ENCODE measurements at places on chromosomes 6 and 20. TPM values are rescaled to one million over a fixed set of nuclear protein-coding genes. Genes with fewer than 3 reads are reported as not detected.

DNA sequence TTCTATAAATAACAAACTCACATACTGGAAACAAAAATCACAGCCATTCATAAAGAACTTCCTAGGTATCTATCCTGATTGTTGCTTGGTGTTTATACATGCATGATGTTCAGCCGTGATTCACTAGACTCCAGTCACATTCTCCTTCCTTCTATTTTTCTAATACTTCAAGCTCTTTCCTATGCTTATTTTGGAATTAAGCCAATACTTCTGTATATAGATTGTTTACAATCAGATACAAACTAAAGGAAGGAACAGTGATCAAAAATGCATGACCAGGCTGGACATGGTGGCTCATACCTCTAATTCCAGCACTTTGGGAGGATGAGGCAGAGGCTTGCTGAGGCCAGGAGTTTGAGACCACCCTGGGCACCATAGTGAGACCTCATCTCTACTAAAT, 377.5 kb upstream of the IRAK1BP1 start:
- DNase-seq, result peak; percentile 78

- no peak for DNase-seq
Measured at GRCh38 chr6:1561355-1561754, 48.4 kb upstream of the FOXC1 start.

GRCh38 chr20:54648421-54649142, 173.2 kb downstream of the DOK5 start:
- no peak for DNase-seq

DNA sequence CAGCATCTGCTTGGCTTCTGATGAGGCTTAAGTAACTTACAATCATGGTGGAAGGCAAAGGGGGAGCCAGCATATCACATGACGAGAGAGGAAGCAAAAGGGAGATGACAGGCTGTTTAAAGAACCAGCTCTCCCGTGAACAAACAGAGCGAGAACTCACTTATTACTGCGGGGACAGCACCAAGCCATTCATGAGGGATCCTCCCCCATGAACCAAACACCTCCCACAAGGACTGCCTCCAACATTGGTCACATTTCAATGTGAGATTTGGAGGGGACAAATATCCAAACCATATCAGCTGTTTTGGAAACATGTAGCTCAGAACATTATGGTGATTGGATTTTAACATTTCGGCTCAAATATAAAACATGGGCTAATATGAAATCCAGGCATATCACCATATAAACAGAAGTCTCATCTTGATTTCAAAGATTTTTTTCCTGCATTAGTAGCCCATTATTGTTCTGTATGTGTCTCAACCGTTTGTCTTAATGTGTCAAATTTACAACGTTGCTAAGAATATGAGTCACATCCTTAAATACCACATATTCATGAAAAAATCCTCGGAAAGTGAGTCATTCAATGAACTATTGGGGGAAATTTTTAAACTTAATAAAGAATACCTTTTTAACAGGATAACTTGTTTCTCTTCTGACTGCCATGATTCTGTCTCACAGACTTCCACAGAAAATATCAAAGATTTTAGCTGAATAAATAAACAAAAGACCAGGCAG, 894.3 kb downstream of the TFAP2A start:
- peak; percentile 89 for DNase-seq

DNA sequence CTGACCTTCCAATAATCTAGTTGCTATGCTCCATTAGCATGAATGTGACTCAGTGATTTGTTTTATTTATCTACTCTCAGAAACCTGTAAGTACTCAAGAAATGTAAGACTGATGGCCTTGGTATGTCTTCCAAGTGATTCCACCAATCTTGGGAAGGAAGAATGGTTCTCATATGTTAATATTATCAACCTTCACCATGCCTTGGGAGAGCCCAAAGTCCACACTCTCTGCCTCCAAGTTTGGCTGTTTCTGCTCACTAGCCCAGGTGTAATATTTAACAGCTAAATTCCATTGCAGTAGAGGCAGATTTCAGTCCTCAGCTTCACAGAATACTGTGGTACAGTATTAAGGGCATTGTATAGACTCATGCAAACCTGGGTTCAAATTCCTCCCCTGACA, 51.8 kb downstream of the CLIC5 start:
- DNase-seq, result no peak

DNA sequence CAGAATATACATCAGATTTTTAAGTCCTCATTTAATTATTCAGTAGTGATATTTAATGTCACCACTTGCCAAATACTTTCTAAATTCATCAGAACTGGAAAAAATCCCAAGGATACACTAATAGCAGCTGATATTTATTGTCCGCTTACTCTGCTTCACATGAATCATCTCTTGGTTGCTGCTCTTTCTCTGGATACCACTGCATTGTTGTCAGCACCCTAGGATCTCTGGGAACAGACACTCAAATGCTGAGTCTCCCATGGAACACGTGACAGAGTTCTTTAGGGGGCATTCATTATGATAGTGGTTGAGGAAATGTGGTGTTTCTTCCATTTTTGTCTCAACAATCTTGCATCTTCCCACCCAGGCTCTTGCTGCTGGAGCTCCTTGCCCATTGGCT, 318.0 kb downstream of the RFPL4B start:
- DNase-seq, result no peak

DNA sequence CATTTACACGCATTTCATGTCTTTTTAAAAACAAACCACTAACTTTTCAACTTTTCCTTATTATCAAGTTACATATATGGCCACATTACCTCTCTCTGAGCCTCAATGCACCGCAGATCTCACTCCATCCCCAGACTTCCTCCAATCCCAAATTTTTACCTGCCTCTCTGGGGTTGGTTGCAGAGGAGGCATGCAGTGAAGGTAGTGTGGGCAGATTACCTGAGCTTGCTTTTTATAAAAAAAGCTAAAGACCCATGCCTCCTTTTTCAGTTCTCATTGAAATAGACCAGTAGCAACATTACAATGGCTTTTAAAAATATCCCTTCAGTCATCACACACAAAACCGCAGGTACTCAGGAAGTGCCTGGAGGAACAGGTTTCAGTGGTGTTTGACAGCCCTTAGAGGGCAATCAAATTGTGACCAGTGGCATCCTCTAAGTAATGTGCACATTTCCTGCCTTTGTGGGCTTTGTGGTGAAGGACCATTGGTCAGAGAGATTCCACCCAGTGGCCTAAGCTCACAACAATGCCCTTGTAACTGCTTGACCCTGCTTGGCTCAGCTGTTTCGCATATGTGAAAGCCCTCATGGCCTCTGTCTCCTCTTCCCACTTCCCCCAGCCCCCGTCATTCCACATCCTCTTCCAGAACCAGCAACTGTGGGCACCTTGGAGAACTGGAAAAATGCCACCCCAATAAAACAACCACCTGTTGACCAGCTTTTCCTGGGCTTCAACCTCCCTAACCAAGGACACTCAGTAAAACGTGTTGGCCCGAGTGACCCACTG, 30.2 kb upstream of the IL17A start:
- DNase-seq, result no peak

DNA sequence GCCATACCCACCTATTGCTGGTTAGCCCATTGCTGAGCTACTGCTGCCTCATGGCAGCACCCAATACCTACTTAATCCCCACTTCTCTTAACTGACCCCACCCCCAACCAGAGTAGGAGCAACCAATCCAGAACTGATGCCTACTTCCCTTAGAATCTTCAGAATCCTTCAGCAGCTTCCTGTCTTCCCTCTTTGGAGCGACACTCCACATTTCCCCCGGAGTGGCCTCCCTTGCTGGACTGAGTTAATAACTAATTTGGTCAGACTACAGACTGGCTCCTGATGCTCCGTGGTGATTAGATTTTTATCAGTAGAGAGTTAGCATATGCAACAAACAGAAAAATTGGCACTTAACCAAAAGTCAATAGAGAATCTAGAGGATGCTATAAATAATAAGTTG, 51.2 kb upstream of the UBR2 start:
- no peak for DNase-seq

DNA sequence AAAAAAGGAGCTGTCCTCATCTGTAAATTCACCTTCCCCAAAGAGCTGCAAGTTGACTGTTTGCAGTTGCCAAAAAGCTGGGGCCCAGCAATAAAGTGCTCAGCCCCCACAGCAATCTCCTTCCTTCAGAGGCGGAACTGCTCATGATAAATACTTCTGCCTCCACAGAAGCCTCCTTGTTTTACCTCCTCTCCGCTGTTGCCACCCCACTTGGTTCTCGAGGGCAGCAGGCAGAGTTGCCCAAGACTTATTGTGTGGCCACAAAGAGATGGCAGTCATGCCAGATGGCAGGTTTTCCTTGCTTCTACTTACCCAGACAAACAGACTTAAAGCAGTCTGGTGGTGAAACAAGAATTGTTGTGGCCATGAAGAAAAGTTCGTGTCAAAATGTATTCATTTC, 66.3 kb downstream of the SLX4IP start:
- DNase-seq, result no peak

GRCh38 chr6:150126641-150127291, 16.1 kb upstream of the PPP1R14C start:
- no peak for DNase-seq

GRCh38 chr6:21461844-21462518, 131.6 kb upstream of the SOX4 start:
- no peak for DNase-seq

DNA sequence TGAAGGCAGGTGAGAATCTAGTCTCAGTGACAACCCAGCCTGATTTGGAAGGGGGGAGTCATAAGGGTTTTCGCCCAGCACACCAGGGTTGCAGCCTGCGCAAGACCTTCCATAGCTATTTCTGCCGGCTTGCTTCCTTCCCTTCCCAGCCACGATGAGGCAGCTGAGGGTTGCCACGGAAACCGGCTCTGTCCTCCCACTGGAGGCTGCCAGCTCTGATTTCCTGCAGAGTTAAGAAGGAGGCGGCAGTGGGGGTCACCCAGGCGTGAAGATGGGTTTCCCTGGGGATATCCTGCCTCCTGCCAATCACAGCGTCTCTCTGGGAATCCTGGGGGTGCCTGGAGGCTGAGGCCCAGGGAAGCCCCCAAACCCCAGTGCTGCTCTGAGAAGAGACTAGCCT, 23.1 kb upstream of the KCNB1 start:
- no peak for DNase-seq

DNA sequence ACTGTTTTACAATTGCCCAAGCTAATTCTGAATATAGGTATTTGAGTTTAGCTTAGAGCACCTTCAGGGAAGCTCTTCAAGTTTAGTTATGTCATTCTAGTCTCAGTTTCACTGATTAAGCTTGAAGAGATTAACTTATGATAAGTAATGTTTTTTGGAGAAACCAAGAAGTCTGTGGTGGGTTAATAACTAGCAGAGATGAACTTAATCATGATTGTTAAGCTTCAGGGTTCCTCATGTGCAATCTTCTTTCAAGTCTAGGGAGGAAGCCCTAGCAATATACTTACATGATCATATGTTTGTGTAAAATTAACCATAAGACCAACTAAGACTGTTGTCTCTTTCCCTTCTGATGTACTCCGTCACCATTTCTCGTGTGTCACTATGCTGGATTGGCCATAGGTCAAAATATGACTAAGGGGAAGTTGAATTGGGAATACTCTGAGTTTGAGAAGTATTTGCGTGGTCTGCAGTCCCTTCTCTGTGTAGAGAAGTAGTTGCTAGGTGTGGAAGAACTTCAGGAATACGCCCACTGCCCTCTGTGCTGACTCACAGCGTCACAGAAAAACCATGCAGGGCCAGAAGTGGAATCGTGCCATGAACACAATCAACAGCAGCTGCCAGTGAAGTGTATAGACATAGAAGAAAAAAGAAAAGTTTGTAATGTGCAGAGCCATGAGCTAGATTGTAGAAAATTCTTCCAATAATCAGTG, 88.3 kb downstream of the SH3BGRL2 start:
- no peak for DNase-seq

- no peak for DNase-seq
Measured at GRCh38 chr20:32764005-32764960, 2.1 kb downstream of the DNMT3B start.

DNA sequence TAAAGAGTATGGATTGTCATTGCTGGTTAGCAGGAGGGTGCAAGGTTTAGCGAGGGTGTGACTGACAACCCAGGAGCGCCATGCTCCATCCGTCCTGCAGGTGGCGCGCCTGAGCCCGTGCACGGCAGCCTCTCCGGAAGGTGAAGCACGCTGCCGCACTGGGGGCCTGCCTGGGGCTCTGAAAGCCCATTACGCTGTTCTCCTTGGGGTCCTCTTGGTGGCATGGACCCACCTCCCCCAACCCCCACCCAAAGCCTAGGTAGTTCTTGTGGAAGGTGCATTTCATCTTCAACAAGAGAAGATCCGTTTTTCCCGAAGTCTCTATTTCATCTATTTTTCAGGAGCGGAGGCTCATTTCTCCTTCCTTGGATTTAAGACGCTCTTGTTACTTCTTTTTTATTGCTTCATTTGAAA, 197.4 kb upstream of the KCNG1 start:
- no peak for DNase-seq

- no peak for DNase-seq
Measured at GRCh38 chr6:112415366-112415765, 68.2 kb downstream of the RFPL4B start.

DNA sequence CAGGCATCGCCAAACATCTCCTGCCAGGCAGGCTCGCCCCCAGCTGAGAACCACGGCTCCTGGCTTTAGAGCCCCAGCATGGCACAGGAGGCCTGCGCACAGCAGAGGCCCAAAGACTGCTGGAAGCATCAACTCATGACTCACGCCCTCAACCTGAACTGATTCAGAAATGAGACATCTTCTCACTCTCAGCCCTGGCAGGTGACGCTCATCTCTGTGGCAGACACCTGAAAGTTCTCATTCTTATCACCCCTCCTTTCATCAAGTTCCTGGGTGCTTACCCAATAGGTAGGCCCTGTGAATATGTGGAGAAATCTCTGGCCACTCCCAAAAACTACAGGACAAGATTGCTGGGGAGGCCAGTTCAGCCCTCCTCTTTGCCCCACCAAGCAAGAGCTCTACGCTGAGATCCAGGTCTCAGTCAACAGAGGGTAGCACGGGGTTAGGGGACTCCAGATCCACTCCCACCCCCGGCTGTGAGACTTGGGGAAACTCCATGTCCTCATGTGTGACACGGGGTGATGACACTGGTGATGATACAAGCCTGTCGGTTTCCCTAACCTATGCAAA, 11.3 kb downstream of the NFATC2 start:
- no peak for DNase-seq

- no peak for DNase-seq
Measured at GRCh38 chr20:59184880-59185447, 21.3 kb downstream of the ZNF831 start.

- no peak for DNase-seq
Measured at GRCh38 chr20:15257569-15257870, 920.1 kb upstream of the FLRT3 start.

DNA sequence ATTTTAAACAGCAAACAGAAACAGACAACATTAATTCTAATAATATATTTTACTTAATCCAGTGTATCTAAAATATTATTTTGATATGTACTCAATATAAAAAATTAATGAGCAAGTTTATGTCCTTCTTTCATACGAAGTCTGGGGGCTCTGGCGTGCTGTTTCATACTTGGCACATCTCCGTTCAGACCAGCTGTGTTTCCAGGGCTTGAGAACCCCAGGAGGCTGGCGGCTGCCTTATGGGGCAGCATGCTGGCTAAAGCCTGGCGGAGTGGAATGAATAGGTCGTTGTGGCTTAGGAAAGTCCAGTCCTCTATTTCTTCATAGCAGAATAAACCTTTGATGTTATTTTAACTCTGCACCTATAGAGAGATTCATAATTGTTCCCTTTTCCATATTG, 43.3 kb downstream of the DUSP22 start:
- DNase-seq, result no peak

TMEM217 gene
- total RNA-seq, result 15.5 TPM

COL20A1 gene
- not detected for total RNA-seq

COQ3 gene
- 5.8 TPM for total RNA-seq

GINS1 gene
- 20.0 TPM for total RNA-seq

AURKA gene
- total RNA-seq, result 32.9 TPM

IMPG1 gene
- not detected for total RNA-seq

PROCR gene
- total RNA-seq, result 561 TPM

FABP7 gene
- total RNA-seq, result not detected

GNAS-AS1 gene
- total RNA-seq, result 0.11 TPM

CAP2 gene
- 15.8 TPM for total RNA-seq

LRFN2 gene
- total RNA-seq, result not detected

Measured in pulmonary artery endothelial cell (primary cell).